ENCODE measurements at places on chromosomes 3 and 15.

DNA sequence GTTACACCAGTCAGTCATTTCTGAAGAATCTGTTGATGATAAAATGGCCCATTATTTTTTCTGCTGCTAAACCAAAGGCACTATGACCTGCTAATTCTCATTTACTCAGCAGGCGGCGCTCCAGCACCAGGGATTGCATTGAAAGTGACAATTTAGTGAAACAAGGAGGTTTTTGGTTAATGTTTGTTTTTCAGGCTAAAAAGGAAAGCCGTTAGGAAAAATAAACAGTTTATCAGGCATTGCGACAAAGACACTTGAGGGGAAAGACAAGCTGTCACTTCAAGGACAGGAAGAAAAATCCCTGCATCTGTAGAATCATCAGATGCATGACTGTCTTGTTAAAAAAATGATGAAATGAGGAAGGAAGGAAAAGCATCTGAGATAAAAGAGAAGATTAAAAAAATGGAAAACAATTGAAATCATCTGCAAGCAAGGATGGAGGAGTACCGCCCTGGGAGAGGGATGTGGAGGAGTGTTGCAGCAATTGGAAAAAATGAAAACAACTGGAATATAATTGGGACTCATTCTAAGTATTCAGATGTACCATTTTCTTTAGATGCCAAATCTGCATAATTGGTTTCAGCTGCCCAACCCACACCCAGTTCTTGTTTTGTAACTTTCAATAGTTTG is 54.0 kb downstream of the NR1D2 start:
- DNase-seq, result peak; percentile 73

- no peak for DNase-seq
These were observed 86.8 kb downstream of the LSM3 start for GRCh38 chr3:14265246-14265962.

GRCh38 chr15:35142578-35142977 is 57.5 kb upstream of the NANOGP8 start:
- DNase-seq, result no peak

- DNase-seq, result no peak
These were observed 216.3 kb downstream of the LPP start for GRCh38 chr3:188370081-188370830.

- peak; percentile 85 for DNase-seq
These were observed 708.3 kb downstream of the FHIT start for GRCh38 chr3:60542995-60543394.

DNA sequence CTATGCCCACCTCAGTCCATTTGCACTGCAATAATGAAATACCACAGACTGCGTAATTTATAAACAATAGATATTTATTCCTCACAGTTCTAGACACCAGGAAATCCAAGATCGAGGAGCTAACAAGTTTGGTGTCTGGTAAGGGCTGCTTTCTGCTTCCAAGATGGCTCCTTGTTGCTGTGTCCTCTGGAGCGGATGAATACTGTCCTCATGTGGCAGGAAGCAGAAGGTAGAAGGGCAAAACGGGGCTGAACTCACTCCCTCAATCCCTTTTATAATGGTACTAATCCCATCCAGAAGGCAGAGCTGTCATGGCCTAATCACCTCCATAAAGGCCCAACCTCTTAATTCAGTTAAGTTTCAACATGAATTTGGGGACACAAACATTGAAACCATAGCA is 75.3 kb downstream of the P2RY1 start:
- no peak for DNase-seq

- peak; percentile 60 for DNase-seq
These were observed 10.8 kb upstream of the SLC24A5 start for GRCh38 chr15:48109856-48110531.

GRCh38 chr3:127455541-127456450 is 134.7 kb downstream of the TPRA1 start:
- peak; percentile 94 for DNase-seq

DNA sequence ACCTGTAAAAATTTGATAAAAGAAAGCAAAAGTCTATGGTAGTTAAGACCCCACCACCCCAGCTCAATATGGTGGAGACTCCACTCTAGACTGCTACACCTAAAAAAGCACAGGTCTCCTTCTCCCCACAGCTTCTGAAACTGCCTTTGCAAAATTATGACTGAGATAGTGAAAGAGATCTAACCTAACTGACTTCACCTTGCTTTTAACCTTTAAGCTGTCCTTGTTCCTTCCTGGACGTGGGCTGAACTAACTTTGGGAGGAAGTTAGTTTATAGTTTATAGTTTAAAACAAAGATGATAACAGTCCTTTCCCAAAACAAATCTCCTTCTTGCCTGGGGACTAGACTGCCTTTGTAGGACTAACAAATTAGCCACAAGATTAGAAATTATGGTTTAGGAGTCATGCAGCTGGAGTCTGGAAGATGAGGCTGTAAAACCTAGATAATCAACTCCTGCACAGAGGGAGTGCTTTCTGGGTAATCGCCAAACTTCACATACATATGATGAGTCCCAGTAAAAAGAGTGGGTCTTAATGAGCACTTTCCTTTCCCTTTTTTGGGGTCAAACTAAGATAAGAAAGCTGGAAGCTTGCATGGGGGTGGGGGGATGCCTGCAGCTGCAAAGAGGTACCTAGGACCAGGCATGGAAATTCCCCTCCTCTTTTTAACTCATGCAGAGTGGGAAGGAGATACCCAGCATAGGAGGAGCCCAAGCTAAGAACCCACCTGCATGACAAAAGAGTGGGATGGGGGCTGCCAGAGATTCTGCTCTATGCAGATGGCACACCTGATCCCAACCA is 17.5 kb downstream of the CCR8 start:
- no peak for DNase-seq

- DNase-seq, result no peak
These were observed 5.1 kb downstream of the MFGE8 start for GRCh38 chr15:88908123-88908522.

DNA sequence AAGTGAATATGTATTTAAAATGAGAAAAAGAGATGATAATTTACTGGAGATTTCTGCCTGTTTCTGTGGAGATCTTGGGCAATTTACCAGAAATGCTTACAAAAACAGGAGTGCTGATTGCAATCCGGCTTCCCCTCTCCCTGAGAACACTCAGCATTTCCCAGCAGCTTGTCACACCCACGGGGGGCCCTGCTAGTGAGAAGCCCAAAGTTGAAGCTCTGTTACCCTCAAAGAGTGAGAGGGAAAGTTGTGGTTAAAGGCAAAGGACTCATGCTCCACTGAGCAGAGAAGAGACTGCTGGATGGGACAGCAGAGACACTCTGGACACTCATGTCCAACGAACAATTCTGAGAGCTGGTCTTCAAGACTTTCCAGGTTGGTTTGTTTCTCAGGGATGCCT is 2.9 kb downstream of the MCTP2 start:
- DNase-seq, result no peak

DNA sequence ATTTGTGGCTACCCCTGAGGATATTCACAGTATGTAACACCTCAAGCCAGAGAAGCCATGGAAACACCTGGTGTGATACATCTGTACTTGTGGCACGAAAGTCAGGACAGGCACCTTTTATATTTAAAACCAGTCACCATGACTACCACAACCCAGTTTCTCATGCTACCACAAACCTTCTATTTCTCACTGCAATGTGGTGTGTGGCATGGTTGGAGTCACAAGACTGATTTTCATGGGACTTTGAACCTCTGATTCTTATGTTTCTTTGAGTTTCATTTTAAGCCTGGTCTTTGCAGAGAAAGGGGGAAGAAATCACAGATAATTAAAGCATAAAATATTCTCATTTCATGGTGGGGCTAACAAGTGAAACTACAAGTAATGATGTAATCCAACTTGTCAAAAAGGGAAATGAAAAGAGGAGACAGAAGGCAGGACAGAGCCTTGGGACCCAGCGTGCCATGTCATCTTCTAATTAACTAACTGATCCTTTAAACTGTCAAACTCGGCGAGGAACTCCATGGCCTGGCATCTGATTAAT is 175.9 kb downstream of the PDZRN3 start:
- DNase-seq, result no peak

GRCh38 chr15:31175484-31175883 is 74.0 kb upstream of the TRPM1 start:
- no peak for DNase-seq

DNA sequence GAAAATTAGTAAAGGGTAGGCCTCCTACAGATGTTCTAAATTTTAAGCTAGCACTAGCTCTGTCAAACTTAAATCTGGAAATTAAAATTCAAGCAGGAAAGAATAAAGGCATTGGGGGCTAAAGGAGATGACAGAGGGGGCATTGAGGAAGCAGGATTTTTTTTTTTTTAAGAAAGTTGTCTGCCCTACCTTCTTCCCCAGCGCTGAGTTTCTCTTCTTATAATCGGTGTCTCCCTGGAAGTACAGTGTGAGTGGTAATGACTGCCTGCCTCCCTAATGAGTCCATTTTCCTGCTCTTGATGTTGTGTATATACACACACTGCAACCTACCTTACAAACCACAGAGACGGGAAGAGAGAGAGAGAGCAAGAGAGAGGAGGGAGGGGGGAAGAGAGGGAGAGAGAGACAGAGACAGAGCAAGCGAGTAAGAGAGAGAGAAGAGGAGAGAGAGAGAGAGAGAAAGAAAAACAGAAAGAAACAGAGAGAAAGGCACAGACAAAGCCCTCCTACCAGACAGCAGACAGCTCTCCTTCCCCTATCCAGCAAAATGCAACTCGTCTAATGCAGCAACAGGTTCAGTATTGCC is 47.0 kb downstream of the ZBTB20 start:
- DNase-seq, result peak; percentile 52

- DNase-seq, result no peak
These were observed 61.3 kb upstream of the MME start for GRCh38 chr3:155018621-155019330.

- DNase-seq, result no peak
These were observed 403.1 kb downstream of the MAGI1 start for GRCh38 chr3:65635657-65636056.

GRCh38 chr3:192825657-192826200 is 91.9 kb downstream of the MB21D2 start:
- DNase-seq, result no peak

- no peak for DNase-seq
These were observed 26.2 kb upstream of the SPTBN5 start for GRCh38 chr15:41919954-41920538.

DNA sequence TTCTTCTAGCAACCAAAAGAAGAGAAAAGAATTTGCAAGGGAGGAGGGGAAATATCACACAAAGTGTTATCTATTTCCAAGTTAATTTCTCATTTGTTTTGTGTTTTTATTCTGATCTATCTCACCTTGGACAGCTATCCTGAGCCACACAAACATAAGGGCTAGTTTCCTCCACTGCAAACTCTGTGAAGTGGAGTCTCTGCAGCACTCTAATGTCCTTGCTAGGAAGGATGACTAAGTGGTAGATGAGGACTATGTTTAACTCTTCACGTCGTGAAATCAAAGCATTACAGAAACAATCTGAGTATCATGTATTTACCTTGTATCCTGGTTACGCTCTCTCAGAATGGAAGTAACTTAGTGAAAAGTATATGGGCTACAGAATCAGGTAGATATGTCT is 33.9 kb upstream of the CHRM5 start:
- DNase-seq, result no peak

GRCh38 chr15:38853608-38854007 is 289.0 kb upstream of the RASGRP1 start:
- DNase-seq, result peak; percentile 85

- DNase-seq, result no peak
These were observed 103.4 kb downstream of the CHST2 start for GRCh38 chr3:143222981-143223380.

GRCh38 chr15:42315521-42315920 is 42.3 kb upstream of the TMEM87A start:
- no peak for DNase-seq

- no peak for DNase-seq
These were observed 401.3 kb upstream of the CFAP20DC start for GRCh38 chr3:59450946-59451763.

- DNase-seq, result no peak
These were observed 312.1 kb downstream of the SLC9A9 start for GRCh38 chr3:143535994-143536784.

GRCh38 chr15:60093273-60094067 is 89.4 kb downstream of the FOXB1 start:
- DNase-seq, result no peak

DNA sequence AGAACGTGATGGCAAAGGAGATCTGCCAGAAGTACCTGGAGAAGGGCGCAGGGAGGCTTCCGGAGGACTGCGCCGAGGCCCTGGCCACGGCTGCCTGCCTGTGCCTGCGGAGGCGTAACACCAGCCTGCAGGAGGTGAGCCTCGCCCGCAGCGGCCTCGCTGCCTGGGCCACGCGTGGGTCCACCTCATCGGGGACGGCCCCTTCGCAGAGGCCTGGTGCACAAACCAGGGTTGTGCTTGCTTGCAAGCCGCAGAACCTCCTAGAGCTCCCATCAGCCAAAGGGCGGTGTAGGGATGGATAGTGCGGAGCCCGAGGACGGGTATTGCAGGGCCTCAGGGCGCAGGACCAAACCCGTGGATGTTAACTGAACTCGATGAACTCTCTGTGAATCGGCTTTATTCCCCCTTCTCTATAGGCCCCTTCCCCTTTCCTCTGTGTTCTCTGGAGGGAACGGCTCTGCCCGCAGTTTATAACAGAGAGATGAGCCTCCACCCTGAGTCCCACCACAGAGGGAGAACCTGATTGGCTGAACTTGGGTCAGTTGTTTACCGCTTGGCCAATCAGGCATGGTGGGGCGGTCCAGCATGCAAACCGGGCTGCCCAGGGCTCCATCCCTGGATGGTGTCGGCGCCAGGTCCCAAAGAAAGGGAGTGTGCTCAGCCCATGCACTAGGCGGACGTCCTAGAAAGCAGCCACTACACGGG is 13.6 kb upstream of the TATDN2 start:
- no peak for DNase-seq

DNA sequence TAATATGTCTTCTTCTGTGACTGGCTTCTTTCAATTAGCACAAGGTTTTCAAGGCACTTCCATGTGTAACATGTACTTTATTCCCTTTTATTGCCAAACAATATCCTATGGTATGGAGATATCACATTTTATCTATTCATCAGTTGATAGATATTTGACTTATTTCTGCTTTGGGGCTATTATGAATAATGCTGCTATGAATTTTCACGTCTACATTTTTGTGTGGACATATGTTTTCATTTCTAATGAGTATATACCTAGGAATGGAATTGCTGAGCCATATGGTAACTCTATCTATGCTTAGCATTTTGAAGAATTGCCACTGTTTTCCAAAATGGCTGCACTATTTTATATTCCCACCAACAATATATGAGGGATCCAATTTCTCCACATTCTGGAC is 3.6 kb upstream of the AGTR1 start:
- DNase-seq, result no peak

- DNase-seq, result no peak
These were observed 68.5 kb downstream of the GPR176 start for GRCh38 chr15:39851500-39852092.

DNA sequence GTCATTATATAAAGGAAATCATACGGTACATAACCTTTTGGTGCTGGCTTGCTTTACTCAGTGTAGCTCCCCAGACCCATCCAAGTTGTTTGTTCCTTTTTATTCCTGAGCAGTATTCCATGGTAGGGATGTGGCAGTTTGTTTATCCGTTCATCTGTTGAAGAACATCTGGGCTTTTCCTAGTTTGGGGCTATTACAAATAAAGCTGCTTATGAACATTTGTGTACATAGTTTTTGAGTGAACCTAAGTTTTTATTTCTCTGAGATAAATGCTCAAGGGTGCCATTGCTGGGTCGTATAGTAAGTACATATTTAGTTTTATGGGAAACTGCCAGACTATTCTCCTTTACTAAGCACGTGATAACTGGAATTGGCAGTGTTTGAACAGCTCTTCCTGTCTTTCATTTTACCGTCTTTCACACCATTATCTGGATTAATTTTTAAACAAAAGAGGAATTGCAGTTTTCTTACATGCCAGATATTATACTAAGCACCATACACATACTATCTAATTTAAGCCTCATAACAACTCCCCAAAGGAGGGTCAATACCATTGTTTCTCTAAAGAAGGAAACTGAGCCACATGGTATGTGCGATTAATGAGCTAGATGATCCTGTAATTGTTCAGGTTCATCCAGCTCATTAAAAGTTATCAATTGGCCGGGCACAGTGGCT is 85.6 kb downstream of the PTPRG start:
- no peak for DNase-seq

Measured in islet precursor cell (in vitro differentiated cells).